Prostate gland (tissue), 2 donors: ENCODE measurements at places on chromosomes 12 and 14. TPM values are rescaled to one million over a fixed set of nuclear protein-coding genes. Genes with fewer than 3 reads are reported as not detected.
A peak's percentile ranks its signal among the peaks of the same experiment; 100 is the strongest.

CLEC4C gene
- total RNA-seq = 1.3 TPM

TRIM9 gene
- total RNA-seq = 6.5 TPM

HCAR3 gene
- total RNA-seq = 0.23 TPM

CLEC6A gene
- total RNA-seq = not detected

FGF6 gene
- total RNA-seq = not detected

FAM181A gene
- not detected for total RNA-seq

INHBC gene
- 0.46 TPM for total RNA-seq

TAS2R30 gene
- 1.5 TPM for total RNA-seq

VWF gene
- total RNA-seq = 55.0 TPM

ADAMTS20 gene
- total RNA-seq = not detected

LRRIQ1 gene
- total RNA-seq = 12.8 TPM

MYF6 gene
- 2.5 TPM for total RNA-seq

GPRC5D gene
- not detected for total RNA-seq

KRT6B gene
- total RNA-seq = 0.87 TPM

OR4E2 gene
- total RNA-seq = not detected

- DNase-seq = peak; percentile 81
Measured at GRCh38 chr14:103879570-103880347, 32.4 kb upstream of the PPP1R13B start.

- no peak for DNase-seq
Measured at GRCh38 chr14:34252227-34252626, 209.8 kb downstream of the SPTSSA start.

- DNase-seq = no peak
Measured at GRCh38 chr12:89556976-89557375, 31.1 kb upstream of the POC1B start.

DNA sequence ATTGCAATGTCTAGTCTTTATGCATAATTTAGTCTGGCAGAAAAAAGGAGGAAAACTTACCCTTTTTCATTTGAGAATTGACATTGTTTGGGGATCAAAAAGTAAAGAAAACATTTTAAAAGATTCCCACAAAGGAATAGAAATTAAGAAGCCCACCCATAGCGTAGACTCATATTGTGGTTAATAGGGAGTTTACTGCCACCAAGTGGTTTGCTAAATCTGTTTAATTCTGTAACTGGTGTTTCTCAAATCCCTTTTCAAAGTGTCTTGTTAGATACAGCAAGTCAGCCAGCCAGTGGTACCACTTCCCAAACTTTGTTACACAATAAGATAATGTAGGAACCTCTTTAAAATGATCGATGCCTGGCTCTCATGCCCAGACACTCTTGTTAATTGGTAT is 180.3 kb downstream of the IPO8 start:
- no peak for DNase-seq

- DNase-seq = no peak
Measured at GRCh38 chr12:27534765-27535161, 10.8 kb downstream of the PPFIBP1 start.

DNA sequence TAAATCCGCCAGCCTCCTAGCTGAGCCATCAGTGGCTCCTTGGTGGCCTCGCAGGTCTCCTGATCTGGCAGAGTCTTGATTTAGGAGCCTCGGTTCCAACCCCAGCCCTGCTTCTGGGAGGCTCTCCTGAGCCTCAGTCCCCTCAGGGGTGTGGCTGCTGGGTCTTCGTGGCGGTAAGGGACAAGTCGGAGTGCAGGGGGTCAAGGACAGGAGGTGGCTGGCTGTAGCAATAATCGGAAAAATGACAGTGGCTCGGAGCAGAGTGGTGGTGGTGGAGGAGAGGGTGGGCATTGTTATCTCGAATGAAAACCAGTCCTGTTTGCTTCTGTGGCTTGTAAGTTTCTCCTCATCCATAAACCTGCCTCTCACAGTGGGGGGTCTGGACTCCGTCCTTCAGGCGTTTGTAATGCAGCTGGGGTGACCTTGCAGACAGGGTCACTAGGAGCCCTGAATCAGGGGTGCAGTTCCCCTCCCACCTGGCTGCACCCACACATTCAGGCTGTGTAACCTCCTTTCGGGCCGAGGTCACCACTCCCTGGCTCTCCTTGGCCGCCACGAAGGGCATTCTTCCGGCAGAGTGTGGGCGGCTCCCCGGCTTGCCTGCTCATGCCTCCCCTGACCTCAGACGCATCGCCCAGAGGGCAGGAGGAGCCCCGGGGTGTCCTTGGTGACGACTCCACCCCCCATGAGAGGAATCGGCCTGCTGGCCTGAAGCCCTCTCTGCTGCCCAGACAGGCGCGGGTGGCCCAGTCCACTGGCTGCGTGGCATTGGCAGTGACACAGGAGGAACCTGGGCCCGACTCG is 8.1 kb downstream of the BCL7A start:
- no peak for DNase-seq

GRCh38 chr12:12604740-12605139 is 6.9 kb upstream of the CREBL2 start:
- DNase-seq = no peak

- no peak for DNase-seq
Measured at GRCh38 chr14:63204407-63205043, at the start of gene RHOJ. TSS of gene RHOJ (plus strand) at chr14:63204443. CDS start at chr14:63204870, 427 bp downstream.

DNA sequence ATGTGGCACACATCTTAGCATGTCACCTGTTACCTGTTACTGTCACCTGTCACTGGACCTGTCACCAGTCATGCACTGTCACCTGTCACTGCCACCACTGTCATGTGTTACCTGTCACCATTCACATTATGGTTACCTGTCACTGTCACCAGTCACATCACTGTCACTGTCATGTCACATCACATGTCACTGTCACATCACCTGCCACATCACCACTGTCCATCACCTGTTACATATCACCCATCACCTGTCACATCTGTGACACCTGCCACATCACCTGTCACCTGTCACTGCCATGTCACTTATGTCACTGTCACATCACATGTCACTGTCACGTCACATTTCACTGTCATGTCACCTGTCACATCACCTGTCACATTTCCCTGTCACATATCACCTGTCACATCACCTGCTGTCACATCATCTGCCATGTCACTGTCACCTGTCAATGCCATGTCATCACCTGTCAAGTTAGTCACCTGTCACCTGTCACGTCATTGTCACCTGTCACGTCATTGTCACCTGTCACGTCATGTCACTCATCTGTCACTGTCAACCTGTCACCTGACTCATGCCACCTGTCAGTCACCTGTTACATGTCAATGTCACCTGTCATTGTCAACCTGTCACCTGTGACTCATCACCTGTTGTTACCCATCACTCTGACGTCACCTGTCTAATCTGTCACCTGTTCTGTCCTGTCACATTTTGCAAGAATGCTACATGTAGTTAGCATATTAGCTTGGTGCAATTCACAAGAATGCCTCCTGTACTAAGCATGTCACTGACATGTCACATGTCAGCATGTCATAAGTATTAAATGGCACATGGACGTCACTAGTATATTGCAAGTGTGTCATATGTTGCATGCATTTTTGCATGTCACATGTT is 29.0 kb upstream of the TESC start:
- DNase-seq = no peak

GRCh38 chr12:67475725-67476124 is 172.8 kb upstream of the DYRK2 start:
- DNase-seq = no peak

- no peak for DNase-seq
Measured at GRCh38 chr12:49428793-49429192, 61.5 kb downstream of the SPATS2 start.

DNA sequence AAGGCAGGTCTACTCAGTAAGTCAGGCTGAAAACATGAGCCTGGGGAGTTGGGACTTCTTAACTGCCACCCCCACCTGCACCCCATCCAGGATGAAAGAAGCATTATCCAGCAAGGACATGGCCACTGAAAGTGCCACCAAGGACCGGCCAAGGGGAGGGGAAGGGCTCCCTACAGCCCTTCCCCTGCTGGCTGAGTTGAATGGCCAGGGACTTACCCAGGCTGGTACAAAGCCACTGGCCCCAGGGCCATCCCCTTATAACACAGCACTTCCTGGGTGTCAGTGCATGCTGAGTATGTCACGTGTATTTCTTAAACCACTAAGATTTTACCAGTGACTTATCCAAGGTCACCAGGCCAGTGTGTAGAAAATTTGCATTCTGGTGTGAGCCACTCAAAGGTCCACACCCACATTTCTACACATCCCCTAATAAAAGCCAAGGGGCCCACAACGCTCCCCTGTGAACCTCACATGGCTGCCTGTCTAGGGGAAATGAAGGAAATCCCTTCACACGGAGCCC is 29.3 kb upstream of the ZFP36L1 start:
- no peak for DNase-seq

DNA sequence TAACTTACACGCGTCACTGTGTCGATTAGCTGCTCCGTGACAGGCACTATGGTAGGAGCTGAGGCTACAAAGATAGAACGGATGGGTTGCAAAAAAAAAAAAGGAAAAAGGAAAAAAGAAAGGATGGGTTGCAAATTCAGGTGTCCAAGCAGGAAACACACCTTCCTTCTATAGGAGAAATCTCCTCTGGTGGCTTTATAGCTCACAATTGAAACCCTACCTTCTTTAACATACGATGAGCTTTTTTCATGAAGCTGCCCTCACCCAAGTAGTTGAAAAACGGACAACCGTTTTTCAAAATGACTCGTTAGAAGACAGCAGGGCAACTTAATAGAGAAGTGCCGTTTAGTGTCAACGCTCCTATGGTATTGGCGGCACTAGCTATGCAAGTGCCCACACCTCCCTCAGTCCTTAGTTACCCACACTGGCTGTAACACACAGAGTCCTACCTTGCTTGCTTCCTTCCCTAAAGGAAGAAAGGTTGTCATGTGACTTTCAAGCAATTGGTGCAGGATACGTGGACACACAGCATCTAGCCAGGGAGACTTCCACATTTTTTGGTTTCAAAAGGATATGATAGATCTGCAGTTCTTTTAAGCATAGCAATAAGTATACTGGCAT is 682 bp upstream of the TRIP11 start:
- DNase-seq = peak; percentile 24

DNA sequence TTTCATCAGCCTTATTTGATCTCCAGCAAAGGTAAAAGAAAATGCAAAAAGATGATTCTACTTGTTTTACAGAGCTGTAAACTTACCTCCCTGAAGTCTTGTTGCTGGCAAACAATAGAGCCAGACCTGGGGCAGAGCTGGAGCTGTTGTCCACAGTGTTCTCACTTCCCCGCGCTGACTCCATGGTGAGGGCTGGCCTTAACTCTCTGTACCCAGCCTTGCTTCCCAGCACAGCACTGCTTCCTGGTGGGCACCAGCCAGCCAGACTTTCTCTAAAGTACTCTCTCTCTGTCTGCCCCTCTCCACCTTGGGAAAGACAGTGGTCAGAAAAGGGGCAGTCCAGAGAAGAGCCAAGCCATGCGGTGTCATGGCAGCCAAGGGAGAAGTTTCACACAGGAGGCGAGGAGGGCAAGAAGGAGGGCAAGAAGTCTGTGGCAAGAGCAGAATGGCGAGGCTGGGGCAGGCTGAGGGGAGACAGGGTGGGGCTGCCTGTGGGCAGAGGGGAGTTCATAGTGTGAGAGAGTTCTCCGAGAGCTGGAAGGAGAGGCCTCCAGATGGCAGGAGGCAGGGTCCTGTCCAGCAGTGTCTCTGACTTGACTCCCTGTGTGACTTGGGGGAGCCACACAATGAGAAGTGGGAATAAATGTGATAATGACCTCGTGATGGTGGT is 9.3 kb downstream of the EVL start:
- no peak for DNase-seq

DNA sequence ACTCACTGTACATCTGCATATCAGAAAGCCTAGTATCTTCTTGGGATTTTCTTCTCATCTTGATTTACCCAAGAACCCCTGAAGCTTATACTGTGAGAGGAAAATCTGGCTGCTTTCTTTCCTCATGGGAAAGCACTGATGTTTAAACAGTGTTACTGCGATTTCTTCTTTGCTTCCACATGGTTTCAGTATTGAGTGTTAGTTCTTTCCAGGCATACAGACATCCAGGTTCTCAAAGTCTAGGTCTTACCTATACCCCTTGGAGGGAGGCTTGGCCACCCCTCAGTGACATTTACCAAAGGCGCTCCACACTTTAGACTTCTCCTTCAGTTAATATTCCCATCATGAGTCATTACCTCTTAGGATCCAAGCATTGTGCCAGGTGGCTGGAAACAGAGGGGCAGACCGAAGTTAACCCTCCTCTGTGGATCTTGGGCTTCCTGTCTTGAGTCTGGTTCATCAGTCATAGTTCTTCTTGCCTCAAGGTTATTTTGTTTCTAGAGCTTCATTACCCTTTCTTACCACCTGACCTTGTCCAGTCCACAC is 79.1 kb downstream of the TMEM117 start:
- DNase-seq = no peak

DNA sequence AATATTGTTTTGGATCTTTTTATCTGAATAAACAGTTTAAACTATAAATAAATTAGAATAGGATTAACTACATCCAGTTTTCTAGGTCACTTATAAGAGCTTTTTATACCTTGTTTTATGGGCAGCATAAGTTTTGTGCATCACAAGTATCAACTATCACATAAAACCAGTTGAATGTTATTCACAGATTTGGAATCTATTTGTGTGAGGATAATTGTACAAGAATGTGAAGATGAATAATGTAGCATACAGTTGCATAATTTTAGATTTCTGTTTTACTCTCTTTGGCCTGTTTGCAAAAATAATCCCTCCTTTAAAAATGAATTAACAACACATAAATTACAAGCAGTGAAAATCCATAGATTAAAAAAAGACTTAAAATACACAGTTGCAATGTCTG is 88.8 kb downstream of the SCFD1 start:
- no peak for DNase-seq

- no peak for DNase-seq
Measured at GRCh38 chr14:95043732-95044462, 113.4 kb downstream of the DICER1 start.

DNA sequence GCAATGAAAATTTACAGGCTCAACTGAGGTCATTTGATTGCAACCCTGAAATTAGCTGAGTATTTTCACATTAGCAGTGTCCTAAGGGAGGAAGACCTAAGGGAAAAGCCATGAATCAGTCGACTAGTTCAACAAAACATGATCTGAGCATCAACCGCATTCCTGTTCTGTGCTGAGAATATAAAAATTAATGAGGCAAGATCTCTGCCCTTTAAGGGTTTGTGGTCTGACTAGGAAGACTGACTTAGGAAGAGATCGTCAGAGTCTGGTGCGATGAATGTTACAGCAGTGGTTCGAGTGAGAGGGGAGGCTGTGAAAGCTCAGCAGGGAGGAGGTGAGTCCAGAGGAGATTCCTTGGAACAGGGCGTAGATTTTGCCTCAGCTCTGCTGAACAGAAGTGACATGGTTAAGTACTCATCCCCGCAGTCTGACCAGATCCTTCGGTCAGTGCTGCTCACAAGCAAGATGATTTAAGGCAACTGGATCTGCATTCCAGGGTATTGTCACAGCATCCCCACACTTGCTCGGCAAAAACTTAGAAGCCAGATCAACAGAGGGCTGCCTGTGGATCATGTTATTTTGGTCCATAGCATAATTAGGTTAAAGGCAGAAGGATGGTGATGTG is 49.6 kb downstream of the BMAL2 start:
- no peak for DNase-seq

- DNase-seq = no peak
Measured at GRCh38 chr14:63860146-63860545, 7.3 kb downstream of the SYNE2 start.

- no peak for DNase-seq
Measured at GRCh38 chr14:42665083-42665482, 1058.4 kb downstream of the LRFN5 start.

GRCh38 chr12:75361408-75361807 is 26.9 kb downstream of the GLIPR1L1 start:
- DNase-seq = no peak

GRCh38 chr14:62015945-62016344 is 253.7 kb downstream of the SNAPC1 start:
- DNase-seq = no peak
